ENCODE measurements at places on chromosomes 4 and X.

GRCh38 chr4:85866508-85866907 is 391.6 kb downstream of the ARHGAP24 start:
- no peak for DNase-seq

GRCh38 chr4:164383358-164384220 is 370.3 kb upstream of the SMIM31 start:
- DNase-seq, result no peak

DNA sequence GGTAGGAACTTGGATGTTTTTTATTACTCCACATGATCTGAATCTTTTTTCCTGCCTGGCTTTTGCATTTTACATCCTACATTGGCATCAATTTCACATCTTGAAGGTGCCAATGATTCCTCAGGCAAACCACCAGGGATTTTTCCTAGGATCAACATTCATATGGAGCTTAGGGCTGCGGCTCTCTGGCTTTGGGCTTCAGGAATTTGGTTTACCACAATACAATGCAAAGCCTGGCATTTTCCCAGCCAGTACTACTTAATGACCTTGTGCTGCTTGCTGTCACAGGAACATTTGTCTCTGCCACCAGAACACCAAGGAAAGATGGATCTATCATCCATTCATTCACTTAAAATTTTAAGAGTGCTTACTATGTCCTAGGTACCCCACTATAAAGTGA is 180.7 kb downstream of the PDGFC start:
- no peak for DNase-seq

- no peak for DNase-seq
Observed at GRCh38 chr4:145281951-145282350, 101.6 kb upstream of the OTUD4 start.

DNA sequence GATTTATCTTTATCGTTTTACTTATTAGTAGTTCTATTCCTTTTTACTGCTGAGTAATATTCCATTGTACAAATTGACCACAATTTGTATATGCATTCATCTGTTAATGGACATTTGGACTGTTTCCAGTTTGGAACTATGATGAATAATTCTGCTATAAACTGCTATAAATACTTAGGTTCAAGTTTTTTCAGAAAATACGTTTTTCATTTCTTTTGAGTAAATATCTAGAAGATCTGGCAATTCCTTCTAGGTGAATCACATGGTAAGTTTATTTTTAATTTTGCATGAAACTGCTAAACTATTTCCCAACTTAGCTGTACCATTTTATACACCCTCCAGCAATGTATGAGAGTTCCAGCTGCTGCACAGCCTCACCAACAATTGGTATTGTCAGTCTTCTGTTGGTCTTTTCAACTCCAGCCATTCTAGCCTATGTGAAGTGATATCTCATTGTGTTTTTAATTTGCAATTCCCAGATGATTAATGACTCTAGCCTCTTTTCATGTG is 22.2 kb downstream of the LIN54 start:
- no peak for DNase-seq
